NCI-H2029 treated with DMSO at 0.1 percent for 48 hours (cell line): ENCODE measurements at places on chromosomes 3 and 15.

DNA sequence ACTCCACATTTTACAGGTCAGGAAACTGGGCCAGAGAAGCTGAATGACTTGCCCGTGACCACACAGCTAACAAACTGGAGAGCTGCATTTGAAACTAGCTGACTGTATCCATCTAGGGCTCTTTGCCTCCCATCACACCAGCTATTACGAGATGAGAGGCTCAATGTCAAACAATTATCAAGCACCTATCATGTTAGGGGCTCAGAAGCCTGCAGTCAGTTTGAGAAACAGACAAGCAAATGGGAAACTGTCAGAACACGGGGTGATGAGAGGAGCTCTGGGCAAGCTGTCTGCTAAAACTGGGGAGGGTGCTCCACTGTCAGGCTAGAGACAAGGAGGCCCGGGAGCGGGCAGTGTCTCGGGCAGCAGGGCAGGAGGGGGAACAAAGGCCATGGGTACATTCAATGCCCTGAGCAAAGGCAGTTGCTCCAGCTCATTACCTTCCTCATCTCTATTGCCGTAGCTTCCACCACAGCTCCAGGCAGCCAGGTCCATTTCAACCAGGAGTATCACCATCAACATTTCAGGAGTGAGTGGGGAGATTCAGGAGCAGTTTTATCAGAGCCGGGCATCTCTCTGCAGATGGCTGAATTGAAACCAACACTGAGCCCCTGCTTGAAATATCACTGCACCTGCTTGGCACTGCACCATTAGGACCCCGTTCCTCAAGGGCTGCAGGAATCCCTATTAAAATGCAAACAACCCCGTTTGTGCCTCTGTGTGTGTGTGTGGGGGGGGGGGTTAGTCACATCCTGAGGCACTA, 122.6 kb downstream of the RAB11A start:
- peak; percentile 50 for DNase-seq

DNA sequence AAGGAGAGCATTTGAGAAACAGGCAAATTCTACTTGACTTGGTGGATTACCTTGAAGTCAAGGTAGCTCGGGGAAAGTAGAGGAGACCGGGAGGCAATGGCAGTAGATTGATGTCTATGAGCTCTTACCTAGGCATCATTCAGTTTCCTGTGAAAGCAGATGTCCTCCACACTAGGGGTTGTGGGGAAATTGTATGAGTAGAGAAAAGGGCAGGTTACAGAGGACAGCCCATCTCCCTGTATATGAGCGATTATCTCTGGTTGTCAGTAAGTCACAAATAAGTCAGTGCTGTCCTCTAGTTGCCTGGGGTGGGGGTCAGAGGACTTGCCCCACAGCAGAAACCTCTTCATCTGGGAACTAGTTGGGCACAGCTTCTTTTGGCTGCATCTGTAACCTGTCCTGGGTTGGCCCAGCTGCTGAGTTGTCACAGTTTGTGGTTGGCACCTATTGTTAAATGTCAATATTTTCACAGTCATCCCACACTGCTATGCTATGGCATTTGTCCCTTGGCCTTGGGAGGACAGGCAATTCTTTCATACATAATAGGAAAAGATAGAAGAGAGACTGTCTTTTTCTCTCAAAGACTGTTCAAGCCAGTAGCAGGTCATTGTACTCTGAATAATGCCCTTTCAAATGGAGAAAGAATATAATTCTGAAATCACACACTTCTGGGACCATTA, 53.6 kb upstream of the LRRFIP2 start:
- no peak for DNase-seq

- DNase-seq = no peak
Observed at GRCh38 chr15:96274698-96275097, 55.8 kb upstream of the NR2F2 start.

- DNase-seq = no peak
Observed at GRCh38 chr15:99978426-99978825, 245.2 kb upstream of the LYSMD4 start.

DNA sequence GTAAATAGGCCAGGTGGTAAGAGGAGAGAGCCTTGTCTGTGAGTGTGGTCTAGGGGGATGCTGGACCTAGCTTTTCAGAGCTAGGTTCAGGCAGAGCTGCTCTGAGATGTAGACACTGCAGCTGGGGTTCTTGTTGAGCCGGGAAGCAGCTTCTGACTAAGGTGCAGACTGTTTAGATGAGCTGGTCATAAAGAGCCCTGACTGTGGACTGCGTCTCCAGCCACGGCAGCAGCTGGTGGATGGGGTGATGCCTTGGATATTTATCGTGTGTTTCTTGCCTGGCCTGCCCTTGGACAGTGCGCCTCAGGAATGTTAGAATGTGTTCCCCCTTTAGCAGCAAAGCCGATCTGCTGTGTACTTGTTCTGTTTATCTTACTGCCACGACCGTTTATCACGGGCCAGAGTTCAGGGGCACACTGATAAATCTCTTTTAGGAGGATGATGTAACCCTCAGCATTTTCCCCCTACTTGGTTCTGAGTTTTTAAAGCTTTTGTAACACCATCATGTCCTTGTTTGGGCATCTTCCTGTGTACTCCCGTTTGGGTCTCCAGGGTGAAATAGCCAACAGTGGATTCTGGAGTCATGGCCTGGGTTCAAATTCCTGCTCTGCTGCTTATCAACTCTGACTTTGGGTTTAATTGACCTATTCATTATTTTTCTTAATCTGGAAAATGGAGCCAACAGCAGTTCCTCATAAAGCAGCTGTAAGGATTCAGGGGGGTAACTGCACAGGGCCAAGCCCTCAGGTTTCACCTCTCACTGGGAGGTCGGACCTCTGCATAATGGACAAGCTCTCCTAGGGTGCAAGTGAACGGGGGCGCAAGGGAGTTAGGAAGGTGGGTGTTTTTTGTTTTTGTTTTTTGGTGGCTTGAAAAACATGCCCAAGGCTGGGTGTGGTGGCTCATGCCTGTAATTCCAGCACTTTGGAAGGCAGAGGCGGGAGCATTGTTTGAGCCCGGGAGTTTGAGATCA, 51.4 kb downstream of the FLNB start:
- no peak for DNase-seq

- peak; percentile 61 for DNase-seq
Observed at GRCh38 chr15:76823890-76824289, 81.2 kb downstream of the SCAPER start.

DNA sequence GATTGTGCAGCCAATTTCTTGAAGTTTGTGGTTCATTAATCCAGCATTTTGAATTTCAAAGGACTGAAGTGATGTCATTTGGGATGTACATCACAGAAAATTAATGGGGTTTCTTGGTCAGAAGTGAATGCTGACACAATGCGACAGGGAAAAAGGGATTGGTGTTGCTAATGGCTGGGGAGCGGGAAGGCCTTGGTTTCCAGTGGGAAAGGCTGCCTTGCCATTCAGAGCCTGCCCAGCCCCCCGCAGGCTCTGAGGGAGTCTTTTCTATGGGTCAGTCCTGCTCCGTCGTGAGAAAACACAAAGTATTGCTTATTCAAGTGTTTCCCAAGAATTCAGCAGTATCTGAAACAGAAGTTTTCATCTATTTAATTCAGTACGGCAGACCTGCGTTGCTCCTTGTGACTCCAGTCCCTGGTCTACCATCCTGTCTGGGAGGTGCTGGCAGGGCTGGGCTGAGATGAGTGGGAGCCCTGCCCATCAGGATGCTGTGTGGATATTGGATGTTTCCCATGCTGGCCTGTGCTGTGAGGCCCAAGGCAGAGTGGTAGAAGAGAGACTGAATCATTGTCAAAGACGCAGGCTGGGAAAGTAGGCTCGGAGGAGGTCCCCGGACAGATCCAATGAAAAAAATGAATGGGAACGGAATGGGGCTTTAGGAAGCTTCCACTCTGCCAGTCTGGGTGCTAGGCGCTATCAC, 111.2 kb upstream of the KLHL25 start:
- DNase-seq = no peak

DNA sequence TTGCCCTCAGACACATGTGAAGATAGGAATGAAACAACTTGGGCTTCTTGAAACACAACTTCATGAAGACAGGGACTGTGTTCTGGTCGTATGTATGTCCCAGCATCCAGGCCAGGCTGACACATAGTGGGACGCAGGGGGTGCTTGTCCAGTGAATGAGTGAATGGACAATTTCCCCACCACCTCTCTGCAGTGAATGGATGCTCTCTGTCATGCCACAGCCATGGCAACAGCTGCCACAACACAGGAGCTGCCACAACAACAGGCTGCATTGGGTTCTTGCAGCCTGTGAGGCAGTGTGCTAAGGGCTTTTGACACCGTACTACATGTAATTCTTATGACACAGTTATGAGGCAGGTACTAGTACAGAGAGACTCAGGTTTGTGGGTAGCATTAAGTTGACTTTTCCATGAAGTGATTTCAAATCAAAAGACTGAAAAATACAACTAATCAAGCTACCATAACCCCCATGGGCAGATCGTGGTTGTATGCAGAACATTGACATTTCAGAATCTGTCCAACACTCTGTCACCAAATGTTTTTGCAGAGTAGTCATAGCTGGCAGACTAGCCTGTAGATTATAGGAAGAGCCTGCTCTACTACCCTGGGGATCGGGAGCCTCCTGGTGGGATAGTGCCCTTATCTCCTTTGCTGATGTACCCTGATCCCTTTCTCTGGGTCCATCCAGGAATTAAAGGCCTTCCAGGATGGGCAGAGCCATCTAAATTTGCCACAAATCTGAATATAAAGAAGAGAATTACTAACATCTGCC, 40.8 kb downstream of the CLSTN2 start:
- DNase-seq = no peak

GRCh38 chr3:121998030-121998580, 23.9 kb downstream of the ILDR1 start:
- DNase-seq = no peak

DNA sequence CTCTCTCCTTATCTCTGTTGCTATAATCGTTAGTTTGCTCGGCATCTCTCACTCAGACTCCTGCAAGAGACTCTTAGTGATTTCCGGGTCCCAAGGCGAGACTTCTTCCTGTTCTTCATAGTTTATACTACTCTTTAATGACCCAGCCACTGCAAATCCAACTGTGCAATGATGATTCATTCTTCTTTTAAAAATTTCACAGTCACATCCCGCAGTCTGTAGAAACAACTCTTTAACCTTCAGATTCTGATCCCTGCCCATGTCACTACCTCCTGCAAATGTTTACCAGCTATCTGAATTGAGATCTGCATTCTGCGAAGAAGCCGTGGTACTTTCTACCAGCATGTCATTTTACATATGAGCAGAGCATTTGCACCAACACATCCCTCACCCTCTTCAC, 2.8 kb upstream of the VGLL3 start:
- no peak for DNase-seq

DNA sequence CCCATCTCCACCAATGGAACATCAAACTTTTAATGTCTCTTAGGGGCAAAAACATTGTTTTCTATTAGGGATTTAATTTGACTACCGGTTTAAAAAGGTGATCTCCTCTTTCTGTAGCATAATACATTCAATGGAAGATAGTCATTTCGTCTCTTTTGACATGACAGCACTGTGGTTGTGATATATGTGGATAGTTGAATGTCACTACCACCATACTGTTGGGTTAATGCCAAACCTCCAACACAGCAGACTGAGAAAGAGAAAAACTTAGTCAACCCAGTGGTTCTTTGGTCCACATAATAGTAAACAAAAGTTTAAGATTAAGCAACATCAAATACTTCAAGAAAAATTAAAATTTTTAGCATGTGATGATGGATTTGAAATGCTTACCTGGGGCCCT, 530.4 kb downstream of the AGBL1 start:
- no peak for DNase-seq

DNA sequence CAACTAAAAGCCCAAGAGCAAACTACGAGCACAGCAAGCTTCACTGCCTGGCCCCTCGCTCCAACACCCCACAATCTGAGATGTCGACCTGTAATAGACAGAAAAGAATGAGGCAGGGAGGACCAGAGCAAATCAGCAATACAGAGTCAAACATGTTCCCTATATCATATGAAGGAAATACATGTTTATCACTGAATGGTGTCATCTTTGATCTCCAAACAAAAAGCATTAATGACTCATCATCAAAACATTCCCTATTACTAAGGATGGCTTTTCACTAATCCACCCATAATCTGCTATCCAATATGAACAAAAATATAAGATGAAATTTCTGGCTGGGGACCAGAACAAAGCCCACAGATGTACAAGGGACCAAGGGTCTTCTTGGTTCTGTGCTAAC, 34.7 kb downstream of the MYO5A start:
- DNase-seq = no peak

- no peak for DNase-seq
Observed at GRCh38 chr3:112874725-112875124, 28.1 kb upstream of the CD200R1L start.

DNA sequence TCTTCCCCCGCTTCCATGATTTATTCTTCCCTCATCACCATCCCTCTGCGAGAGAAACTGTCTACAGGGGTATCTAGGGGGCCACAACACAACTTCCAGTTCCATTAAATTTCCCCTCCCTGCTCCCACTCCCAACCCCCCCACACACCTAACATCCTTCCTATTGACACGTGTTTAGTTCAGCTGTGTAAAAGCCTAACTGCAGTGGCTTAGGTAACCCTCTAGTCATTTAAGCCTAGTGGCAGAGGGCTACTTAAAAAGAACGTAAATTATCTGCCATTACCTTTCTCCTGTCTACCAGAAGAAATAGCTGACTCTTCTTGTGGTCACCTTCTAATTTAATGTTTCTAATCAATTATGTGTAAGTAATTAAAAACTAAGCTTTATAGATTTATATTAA, 56.3 kb downstream of the ZNF148 start:
- DNase-seq = no peak

- DNase-seq = no peak
Observed at GRCh38 chr3:52364322-52365035, 48.4 kb downstream of the DNAH1 start.
